ENCODE measurements at places on chromosomes 3 and 15.

DNA sequence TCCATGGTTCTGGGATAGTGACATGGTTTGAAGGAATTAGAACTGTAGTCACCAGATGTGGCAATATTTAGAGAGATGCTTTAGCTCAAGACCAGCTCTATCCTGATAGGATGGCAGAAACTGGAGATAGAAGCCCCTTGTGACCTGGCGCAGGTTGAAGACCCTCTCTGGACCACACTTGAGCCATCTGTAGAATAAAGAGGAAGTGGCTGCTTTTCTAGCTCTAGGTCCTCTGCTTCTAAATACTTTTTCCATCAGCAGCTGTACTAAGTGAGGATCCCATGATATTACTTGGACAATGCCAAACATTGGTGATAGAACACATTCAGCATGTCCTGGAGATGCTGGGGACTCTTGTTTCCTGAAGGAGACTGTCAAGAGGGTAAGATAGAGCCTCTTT lies 172.6 kb downstream of the PDCD6IP start:
- no peak for DNase-seq

DNA sequence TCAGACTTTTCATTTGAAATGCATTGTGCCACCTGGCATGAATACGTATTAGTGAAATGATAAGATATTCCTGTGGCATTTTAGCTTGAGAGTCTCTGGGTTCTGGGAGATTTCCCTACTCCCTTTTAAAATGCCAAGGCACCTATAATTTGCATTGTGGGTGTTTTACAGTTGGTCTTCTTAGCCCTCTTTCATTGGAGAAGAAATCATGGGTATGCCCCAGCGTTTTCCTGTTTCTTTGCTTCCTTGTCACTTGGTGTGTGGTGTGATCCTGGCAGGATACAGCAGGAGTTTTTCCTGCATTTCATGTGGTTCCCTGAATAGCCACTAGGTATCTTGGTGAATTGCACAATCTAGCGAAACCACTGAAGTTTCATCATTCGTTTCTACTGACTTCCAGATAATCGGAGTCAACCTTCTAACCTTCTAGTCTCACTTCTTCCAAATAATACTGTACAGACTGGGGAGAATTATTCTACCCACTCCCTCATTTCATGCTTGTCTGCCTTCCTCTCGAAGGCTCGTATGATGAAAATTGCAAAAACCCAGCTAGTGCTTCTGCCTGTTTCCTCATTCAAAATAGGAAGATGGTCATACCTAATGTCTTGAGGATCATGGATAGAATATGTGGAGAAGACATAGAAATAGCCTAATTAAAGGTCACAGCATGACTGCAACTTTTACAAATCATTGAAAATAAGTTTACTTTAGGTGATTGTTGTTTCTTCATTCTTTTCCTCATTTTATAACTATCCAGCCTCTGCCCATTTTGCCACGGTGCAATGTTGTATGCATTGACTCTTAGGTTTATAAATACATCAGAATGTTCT lies 2.6 kb downstream of the BHLHE40 start:
- DNase-seq, result no peak

- no peak for DNase-seq
Measured at GRCh38 chr3:41405466-41405865, 206.2 kb downstream of the CTNNB1 start.

GRCh38 chr15:26679927-26680326 lies 92.9 kb downstream of the GABRB3 start:
- no peak for DNase-seq

DNA sequence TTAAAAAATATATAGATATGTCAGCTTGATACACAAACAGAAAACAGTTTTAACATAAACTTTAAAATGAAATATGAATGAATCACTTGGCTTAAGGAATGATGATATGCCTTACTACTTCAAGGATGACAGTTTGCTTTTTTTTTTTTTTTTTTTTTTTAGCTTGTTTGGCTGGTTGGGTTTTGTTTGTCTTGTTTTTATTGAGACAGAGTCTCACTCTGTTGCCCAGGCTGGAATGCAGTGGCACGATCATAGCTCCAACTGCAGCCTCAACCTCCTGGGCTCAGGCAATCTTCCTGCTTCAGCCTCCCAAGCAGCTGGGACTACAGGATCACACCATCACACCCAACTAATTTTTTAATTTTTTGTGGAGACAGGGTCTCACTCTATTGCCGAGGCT lies 14.5 kb downstream of the LRRC2 start:
- no peak for DNase-seq

DNA sequence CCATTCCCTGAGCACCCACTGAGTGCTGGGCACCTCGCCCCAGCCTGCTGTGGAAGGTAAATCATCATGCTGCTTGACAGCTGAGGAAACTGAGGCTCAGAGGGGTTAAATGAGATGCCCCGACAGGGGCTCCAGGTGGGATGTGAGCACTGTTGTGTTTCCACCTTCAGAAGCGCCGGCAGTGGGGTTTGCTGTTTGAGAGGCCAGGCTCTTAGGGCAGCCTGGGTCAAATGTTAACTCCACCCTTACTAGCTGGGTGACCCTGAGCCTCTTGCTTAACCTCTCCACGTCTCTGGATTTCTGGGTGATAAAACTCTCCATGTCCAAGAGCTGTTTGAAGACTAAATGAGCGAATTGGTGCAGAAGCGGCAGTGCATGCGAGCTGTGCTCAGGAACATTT lies 43.1 kb downstream of the FAM3D start:
- no peak for DNase-seq

GRCh38 chr15:85318048-85318731 lies 62.2 kb upstream of the AKAP13 start:
- DNase-seq, result no peak

- no peak for DNase-seq
Measured at GRCh38 chr3:125053304-125053699, 2.5 kb downstream of the HEG1 start.

DNA sequence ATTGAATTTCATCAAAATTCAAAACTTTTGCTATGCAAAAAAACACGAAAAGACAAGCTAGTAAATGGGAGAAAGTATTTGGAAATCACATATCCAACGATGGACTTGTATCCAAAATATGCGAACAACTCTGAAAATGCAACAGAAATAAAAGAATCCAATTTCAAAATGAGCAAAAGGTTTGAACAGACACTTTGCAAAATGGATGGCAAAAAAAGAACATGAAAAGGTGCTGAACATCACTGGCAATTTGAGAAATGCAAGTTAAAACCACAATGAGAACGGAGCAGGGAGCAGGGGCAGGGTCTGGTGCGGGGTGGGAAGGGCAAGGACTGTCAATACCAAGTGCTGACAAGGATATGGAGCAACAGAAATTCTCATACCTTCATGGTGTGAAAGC lies 23.1 kb upstream of the FOXP1 start:
- DNase-seq, result no peak

- DNase-seq, result peak; percentile 49
Measured at GRCh38 chr15:40762919-40763800, 708 bp upstream of the GCHFR start.

DNA sequence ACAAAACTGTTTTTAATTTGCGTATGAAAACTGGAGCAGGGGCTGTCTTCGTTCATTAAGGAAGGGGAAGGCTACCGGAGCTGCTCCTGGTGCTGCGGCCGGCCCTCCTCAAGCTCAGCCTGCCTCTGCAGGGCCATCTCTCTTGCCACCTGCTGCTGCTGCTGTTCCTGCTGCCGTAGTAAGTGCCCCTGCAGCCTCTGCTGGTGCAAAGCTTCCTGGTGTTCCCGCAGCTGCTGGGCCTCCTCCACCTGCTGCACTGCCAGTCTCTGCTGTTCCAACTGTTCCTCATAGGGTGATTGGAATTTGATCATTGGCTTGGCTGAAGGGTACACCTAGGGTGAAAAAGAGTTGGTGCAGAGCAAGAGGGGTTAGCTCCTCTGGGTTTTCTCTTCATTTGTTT lies 66.0 kb downstream of the GOLIM4 start:
- DNase-seq, result no peak

Measured in NCI-H1930 (cell line).